ENCODE measurements at places on chromosomes 6 and 20. TPM values are rescaled to one million over a fixed set of nuclear protein-coding genes. Genes with fewer than 3 reads are reported as not detected.

CAGE1 gene
- total RNA-seq = not detected

ATRN gene
- 57.7 TPM for total RNA-seq

CGA gene
- total RNA-seq = not detected

DNA sequence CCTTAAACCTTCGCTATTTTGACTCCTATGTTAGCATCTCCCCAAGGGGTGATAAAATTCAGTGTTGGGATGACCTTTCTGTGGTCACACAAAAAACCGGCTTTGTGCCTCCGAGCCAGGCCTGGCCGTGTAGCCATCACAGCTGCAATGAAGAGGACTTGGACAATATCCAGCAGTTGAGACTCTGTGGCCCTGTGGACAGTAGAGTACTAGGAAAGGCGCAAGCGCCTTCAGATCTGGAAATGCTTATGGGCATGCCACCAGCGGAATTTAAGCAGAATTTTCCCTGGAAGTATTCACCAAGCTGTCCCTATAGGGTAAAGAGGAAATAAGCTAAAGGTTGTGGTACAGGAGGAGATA is 63.3 kb upstream of the SLC2A12 start:
- H3K27me3 ChIP-seq = no peaks in the 10 kb centered on the region
- DNase-seq = no peak
- H3K27ac ChIP-seq = no peak overlapping the region
- no peaks in the 10 kb centered on the region for H3K36me3 ChIP-seq
- H3K4me1 ChIP-seq = no peaks in the 10 kb centered on the region

GRCh38 chr6:20965915-20966314 is 431.7 kb downstream of the CDKAL1 start:
- no peaks in the 10 kb centered on the region for H3K27me3 ChIP-seq
- no peaks in the 10 kb centered on the region for H3K36me3 ChIP-seq
- no peak overlapping the region for H3K4me3 ChIP-seq
- DNase-seq = no peak
- no peak overlapping the region for H3K27ac ChIP-seq
- H3K4me1 ChIP-seq = no peaks in the 10 kb centered on the region

DNA sequence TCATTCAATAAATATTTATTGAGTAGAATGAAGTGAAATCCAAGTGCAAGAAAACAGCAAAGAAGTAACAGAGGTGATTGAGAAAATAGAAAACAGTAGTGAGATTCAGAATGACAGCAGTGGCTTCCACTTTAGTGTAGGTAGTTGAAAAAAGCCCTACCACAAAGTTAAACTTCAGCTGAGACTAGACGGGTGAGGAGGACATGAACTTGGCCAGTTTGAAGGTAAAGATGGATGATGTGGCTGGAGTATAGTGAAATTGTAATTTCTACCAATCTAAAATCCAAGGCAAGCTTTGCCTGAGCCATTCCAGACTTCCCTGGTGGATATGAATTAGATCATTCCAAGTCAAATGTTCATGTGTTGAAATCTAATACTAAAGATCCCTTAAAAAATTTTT is 32.6 kb upstream of the AHI1 start:
- no peaks in the 10 kb centered on the region for H3K4me1 ChIP-seq
- no peak overlapping the region for H3K4me3 ChIP-seq
- no peaks in the 10 kb centered on the region for H3K27me3 ChIP-seq
- no peak overlapping the region for H3K27ac ChIP-seq
- DNase-seq = no peak

Data from right lobe of liver (tissue), 6 donors.